ENCODE measurements at places on chromosomes 11 and 22.

GRCh38 chr11:30987819-30988218 is 381.7 kb downstream of the DCDC1 start:
- DNase-seq = no peak

- no peak for DNase-seq
Measured at GRCh38 chr11:33703788-33704187, 3.2 kb upstream of the C11orf91 start.

GRCh38 chr11:101914341-101914737 is 471 bp upstream of the CEP126 start:
- DNase-seq = no peak

GRCh38 chr11:20002312-20003216 is 157.7 kb downstream of the DBX1 start:
- DNase-seq = no peak

- DNase-seq = no peak
Measured at GRCh38 chr11:103877221-103877620, 159.2 kb upstream of the DDI1 start.

- no peak for DNase-seq
Measured at GRCh38 chr11:18225913-18226312, 10.7 kb downstream of the SAA4 start.

DNA sequence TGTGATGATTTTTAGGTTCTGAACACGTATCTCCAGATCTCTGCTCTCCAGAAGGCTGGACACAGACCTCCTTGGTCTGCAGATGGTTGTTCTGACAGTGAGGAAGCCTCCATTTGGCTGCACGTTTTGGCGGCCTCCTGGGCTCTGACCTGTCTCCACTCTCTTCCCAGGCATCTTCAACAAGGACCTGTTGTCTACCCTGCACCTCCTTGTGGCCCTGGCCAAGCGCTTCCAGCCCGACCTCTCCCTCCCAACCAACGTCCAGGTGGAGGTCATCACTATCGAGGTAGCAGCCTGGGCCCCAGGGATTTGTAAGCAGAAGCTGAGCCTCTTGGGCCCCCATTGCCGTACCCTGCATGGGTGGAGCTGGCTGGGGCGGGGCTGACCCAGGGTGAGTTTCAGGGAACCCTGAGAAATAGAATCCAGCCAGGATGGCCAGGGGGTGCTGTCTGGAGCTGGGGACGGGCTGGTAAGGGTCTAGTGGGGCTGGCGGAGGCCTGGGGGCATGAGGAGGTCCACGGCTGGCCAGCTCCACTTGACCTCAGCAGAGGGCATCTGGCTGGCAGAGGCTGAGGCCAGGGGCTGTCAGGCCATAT is 9.8 kb downstream of the PARVG start:
- DNase-seq = no peak

DNA sequence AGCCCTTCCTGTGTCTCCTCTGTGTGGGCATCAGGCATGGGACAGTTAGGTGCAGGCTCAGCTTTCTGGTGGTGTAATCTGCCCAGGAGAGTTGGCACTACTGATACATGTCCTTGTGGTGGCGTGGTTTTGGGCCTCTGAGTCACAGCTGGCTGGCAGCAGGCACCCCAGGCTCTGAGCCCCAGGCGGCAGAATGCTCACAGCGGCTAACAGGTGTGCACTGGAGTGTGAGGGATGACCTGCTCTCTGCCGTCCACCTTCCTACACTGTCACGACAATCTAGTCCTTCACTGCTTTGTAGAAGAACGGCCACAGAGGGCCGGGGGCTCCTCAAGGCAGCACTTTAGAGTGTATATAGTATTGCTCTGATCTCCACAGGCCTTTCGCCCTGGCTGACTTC is 100.3 kb upstream of the PITPNB start:
- DNase-seq = no peak

- no peak for DNase-seq
Measured at GRCh38 chr11:58177409-58178054, 11.3 kb upstream of the OR9Q2 start.

GRCh38 chr22:49954991-49955580 is 5.5 kb upstream of the PIM3 start:
- DNase-seq = no peak

GRCh38 chr11:6693342-6694228 is 10.4 kb upstream of the MRPL17 start:
- DNase-seq = no peak

DNA sequence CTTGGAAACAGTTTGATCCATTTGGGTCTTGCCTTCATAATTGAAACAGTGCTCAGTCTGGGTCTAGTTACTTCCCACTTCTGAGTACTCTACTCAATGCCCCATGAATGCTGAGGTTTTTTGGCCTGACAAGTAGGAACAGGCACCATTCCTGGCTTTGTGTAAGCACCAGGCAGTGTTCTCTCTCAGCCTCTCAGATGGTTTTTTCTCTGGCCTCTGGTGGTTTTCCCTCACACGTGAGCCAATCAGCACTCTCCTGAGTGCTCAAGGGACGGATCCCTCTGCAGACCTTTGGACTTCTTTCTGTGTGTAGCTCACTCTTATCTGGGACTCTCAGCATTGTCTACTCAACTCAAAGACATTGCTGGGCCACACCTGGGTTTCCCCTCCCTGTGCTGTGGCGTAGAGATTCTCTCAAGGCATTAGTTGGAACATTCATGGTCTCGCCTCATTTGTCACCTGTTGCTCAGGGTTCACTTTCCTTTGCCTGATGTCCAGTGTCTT is 21.3 kb downstream of the SIK2 start:
- DNase-seq = no peak

DNA sequence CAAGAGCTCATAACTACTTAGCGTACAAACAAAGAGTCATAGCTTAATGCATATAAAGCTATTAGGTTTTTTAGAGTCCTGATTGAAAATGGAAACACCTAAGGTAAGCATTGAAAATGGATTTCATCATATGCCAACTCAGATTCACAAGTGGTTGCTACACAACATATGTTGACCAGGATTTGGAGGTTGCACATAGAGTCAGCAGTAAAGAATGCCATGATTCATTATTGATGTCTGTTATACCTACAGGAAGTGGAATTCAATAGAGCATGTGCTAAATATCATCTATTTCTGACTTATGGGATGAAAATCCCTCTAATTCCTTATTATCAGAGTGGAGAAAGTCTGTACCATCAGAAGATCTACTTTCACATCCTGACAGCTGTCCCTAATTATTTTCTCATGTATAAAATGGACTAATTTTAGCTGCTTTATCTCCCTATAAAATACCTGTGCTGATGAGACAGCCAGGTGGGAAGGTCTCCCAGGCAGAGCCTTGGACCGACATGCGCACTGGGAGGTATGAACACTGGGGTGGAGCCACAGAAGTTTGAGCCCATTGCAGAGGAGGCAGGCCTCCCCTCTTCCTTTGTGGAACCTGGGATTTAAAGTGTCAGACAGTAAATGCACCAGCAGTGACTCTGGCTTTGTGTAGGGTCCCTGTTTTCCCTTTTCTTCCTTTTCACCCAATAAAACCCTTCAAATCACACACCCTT is 204.2 kb downstream of the AASDHPPT start:
- DNase-seq = no peak

GRCh38 chr11:128437136-128437535 is 150.2 kb downstream of the ETS1 start:
- DNase-seq = no peak
